Peyer's patch (tissue), 4 donors: ENCODE measurements at places on chromosomes 16 and 17. TPM values are rescaled to one million over a fixed set of nuclear protein-coding genes. Genes with fewer than 3 reads are reported as not detected.

- H3K36me3 ChIP-seq: no peaks in the 10 kb centered on the region
- no peaks in the 10 kb centered on the region for H3K27me3 ChIP-seq
- H3K4me1 ChIP-seq: no peaks in the 10 kb centered on the region
- H3K4me3 ChIP-seq: no peak overlapping the region
- no peak for DNase-seq
- peak overlapping the region; percentile 67 for H3K27ac ChIP-seq
Measured at GRCh38 chr17:77128896-77129567, 11.7 kb upstream of the SEC14L1 start.

Gene HBZ
- not detected for total RNA-seq

- no peak overlapping the region for H3K27ac ChIP-seq
- H3K4me3 ChIP-seq: no peak overlapping the region
- DNase-seq: no peak
Measured at GRCh38 chr17:68565661-68566441, 35.3 kb downstream of the FAM20A start.

- no peak overlapping the region for H3K27ac ChIP-seq
- DNase-seq: no peak
- H3K27me3 ChIP-seq: no peaks in the 10 kb centered on the region
- H3K36me3 ChIP-seq: no peaks in the 10 kb centered on the region
- H3K4me1 ChIP-seq: no peaks in the 10 kb centered on the region
Measured at GRCh38 chr16:85729452-85730185, 21.3 kb downstream of the C16orf74 start.

DNA sequence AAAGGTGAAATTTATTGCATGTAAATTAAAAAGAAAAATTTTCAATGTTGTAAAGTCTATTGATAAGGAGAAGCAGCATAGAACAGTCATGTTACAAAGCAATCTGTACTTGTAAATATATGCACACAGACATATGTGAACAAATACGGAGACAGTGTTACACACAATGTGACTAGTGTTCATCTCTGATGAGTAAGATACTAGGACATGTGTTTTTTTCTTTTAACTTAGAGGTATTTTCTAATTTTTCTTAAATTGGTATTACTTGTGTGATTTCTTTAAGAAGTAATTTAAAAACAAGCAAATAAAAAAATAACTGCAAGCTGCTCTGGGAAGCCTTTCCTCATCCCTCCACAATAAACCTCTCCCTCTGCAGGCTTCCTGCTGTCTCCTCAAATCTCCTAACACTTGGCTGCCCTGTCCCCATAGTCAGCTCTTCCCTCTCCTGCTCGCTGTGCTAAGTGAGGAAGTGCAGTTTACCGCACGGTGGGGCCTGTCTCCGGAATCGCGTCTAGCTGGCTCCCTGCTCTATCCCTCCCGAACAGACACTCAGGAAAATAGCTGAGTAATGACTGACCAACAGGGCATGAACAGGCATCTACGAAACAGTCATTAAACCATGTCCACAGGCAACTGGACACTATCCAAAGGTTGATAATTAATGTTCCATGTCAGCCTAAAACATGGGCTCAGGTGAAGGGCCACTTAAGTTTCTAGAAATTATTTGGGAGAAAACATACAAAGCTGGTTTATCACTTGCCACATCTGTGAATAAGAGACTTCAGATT lies 35.9 kb downstream of the CMTM4 start:
- peak; percentile 49 for DNase-seq
- no peaks in the 10 kb centered on the region for H3K36me3 ChIP-seq
- H3K27me3 ChIP-seq: no peaks in the 10 kb centered on the region

GRCh38 chr16:88005181-88005581 lies 53.9 kb downstream of the BANP start:
- no peak overlapping the region for H3K4me3 ChIP-seq
- H3K36me3 ChIP-seq: no peaks in the 10 kb centered on the region
- H3K27ac ChIP-seq: no peak overlapping the region
- no peaks in the 10 kb centered on the region for H3K27me3 ChIP-seq
- no peak for DNase-seq

Gene CRHR1
- total RNA-seq: not detected

DNA sequence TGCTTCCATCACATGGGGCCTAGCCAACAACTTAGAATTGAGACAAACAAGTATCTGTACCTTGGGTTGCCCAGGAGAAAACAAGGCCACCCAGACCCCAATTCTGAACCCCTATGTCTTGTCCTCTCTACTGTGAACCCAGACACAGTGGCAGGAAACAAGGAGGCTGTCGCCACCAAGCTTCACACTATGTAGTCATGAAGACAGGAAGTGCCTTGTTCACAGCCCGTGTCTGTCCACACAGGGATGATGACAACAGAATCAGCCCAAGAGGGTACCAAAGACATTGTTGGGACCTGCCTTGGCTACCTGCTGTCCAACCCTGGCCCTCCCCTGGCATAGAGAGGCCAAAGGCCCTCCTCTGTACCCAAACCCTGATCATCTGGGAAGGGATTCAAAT lies 84.8 kb downstream of the CDYL2 start:
- H3K4me3 ChIP-seq: no peak overlapping the region
- H3K4me1 ChIP-seq: no peaks in the 10 kb centered on the region
- no peaks in the 10 kb centered on the region for H3K27me3 ChIP-seq
- no peak overlapping the region for H3K27ac ChIP-seq

DNA sequence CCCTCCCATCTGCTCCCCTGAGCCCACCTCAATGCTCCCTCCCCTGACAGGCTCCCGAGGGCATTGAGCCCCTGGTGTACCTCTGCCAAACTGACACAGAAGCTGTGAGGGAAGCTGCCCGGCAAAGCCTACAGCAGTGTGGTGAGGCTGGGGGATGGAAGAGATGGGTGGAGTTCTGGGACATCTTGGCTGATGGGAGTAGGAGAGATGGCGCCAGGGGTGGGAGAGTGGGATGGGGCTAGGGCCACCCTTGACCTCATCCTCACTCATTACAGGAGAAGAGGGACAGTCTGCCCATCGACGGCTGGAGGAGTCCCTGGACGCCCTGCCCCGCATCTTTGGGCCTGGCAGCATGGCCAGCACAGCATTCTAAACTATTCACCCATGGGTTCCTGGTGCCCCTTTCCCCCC lies 16.2 kb upstream of the CTCF start:
- no peak for DNase-seq
- peaks cover 26% of the 10 kb centered on the region for H3K36me3 ChIP-seq

DNA sequence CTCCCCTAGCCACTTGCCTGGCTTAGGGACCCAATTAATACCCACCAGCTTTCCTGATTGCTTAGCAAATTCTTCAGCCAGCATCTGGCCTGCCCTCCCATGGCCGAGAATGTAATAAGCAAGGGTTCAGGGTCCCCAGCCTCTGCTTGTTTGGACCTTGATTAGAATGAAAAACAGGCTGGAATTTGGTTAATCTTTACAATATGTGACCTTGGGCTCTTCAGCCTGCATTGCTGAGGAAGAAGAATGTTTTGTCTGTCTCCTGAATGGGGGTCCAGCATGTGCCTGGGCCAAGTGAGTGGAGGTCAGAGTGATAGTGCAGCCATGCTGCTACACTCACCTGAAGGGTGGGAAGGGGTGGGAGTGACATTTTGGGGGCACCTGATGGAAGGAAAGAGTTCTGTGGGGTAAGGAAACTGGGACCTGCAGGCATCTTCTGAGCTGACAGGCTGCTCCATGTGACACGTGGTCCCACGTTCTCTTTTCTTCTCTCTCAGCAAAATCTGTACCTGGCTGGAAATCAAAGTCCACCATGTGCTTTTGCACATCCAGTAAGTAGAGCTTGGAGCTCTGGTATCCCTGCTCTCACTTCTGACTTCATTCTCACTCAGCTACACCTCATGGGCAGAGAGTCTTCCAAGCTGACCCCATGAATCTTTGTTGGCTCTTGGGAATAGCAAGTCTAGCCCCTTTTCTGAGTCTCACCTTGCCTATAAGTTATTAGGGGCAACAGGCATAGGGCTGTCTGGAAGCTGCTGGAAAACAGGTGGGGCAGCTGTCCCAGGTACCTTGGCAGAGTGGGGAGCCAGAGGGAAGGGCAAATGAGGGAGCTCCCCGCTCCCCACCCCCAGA lies 5.3 kb downstream of the TMEM106A start:
- H3K27ac ChIP-seq: no peak overlapping the region
- H3K4me3 ChIP-seq: no peak overlapping the region
- no peak for DNase-seq
- no peaks in the 10 kb centered on the region for H3K27me3 ChIP-seq

Gene NOXO1
- 23.1 TPM for total RNA-seq

- H3K27me3 ChIP-seq: no peaks in the 10 kb centered on the region
- no peaks in the 10 kb centered on the region for H3K36me3 ChIP-seq
- no peaks in the 10 kb centered on the region for H3K4me1 ChIP-seq
- DNase-seq: no peak
Measured at GRCh38 chr17:47117386-47117785, 71.7 kb downstream of the CDC27 start.

DNA sequence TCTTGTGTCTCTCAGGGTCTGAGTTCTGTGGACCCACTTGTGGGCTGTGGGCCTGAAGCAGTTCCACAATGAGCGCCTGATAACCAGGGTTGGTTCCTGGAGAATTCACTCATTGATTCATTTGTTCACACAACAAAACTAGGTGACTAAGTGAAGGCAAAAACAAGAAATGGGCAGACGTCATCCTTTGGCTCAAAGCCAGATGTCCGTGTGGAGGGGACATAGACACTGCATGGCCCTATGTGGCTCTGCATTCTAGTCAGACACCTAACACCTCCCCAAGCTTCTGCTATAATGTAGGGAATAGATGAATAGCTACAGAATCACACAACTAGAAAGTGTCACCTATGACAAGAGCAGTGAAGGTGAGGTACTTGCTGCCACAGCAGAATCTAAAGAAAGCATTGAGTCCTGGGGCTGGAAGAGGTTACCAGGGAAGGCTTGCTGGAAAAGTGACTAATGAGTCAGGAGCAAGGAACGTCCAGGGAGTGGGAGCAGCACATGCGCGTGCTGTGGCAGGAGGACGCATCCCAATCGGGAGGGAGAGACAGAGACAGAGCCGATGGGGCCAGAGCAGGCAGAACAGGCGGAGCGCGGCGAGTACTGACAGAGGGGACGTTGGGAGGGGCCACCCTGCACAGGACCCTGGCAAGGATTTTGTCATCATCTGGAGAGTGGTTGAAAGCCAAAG lies 58.9 kb downstream of the CES1 start:
- no peak for DNase-seq
- H3K27ac ChIP-seq: no peak overlapping the region
- no peaks in the 10 kb centered on the region for H3K4me1 ChIP-seq
- H3K27me3 ChIP-seq: no peaks in the 10 kb centered on the region
- no peaks in the 10 kb centered on the region for H3K36me3 ChIP-seq

Gene PLEKHG4
- total RNA-seq: 15.6 TPM

- DNase-seq: no peak
- H3K36me3 ChIP-seq: no peaks in the 10 kb centered on the region
- peak overlapping the region; percentile 92 for H3K4me3 ChIP-seq
- H3K27ac ChIP-seq: peak overlapping the region; percentile 89
- no peaks in the 10 kb centered on the region for H3K27me3 ChIP-seq
- H3K4me1 ChIP-seq: no peaks in the 10 kb centered on the region
Measured at GRCh38 chr16:69763599-69763942, 1.4 kb downstream of the WWP2 start.

DNA sequence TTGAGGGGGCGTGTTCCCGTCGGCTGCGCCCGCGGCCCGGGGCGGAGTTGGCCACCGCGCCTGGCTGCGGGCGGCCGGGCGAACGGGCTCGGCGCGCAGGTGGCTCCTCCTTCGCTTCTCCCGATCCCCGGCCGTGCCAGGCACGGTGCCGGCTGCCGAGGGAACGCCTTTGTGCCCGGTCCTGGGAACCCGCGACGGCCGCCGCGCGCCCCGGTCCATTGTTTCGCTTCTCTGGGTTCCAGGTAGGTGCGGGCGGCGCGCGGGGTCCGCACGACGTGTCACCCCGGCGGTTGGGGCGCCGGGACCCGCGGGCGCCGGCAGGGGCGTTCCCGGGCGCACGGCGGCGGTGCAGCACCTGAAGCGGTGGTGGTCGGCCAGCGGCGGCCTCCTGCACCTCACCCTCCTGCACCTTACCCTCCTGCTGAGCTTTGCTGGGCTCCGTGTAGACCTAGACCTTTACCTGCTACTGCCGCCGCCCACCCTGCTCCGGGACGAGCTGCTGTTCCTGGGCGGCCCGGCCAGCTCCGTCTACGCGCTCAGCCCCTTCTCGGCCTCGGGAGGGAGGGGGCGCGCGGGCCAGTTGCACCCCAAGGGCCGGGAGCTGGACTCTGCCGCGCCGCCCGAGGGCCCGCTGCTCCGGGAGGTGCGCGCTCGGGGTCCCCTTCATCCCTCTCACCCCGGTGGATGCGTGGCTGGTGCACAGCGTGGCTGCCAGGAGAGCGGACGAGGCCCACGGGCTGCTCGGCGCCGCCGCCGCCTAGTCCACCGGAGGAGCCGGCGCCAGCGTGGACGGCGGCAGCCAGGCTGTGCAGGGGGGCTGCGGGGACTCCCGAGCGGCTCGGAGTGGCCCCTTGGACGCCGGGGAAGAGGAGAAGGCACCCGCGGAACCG lies 99.9 kb downstream of the EFCAB13 start:
- H3K36me3 ChIP-seq: no peaks in the 10 kb centered on the region
- H3K4me1 ChIP-seq: no peaks in the 10 kb centered on the region
- H3K4me3 ChIP-seq: peak overlapping the region; percentile 43
- no peaks in the 10 kb centered on the region for H3K27me3 ChIP-seq
- no peak for DNase-seq

Gene DNAH2
- not detected for total RNA-seq

Gene CASKIN2
- 12.4 TPM for total RNA-seq

- H3K4me1 ChIP-seq: no peaks in the 10 kb centered on the region
- DNase-seq: no peak
- H3K4me3 ChIP-seq: no peak overlapping the region
- no peaks in the 10 kb centered on the region for H3K36me3 ChIP-seq
- no peaks in the 10 kb centered on the region for H3K27me3 ChIP-seq
Measured at GRCh38 chr16:66146798-66147197, 219.7 kb upstream of the CDH5 start.

DNA sequence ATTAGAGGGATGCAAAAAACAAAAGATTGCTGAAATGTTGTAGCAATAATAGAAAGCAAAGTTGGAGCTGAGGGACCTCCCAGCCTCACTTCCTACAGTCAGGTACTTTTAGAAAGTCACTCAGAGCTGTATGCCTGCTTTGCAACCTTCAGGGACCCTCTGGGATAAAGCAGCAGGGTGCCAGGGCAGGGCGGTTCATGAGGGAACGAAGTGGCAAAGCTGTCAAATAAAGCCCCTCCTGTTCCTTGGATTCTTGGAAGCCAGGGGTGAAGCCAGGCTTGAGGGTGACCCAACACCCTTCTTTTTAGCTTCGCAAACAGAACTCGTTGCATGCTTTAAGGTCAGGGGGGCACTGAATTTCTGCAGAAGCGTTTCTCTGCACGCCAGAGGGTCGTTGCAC lies 767 bp downstream of the ATP2C2 start:
- peaks cover 3% of the 10 kb centered on the region for H3K27me3 ChIP-seq
- peak overlapping the region; percentile 87 for H3K27ac ChIP-seq
- H3K4me3 ChIP-seq: peak overlapping the region; percentile 63
- no peaks in the 10 kb centered on the region for H3K4me1 ChIP-seq

Gene RASD1
- total RNA-seq: 25.8 TPM
